ENCODE measurements at places on chromosomes 2 and 18. TPM values are rescaled to one million over a fixed set of nuclear protein-coding genes. Genes with fewer than 3 reads are reported as not detected.

TMEM247 gene
- total RNA-seq: not detected

GRCh38 chr2:166942377-166942776 lies 54.1 kb downstream of the XIRP2 start:
- no peak for DNase-seq

GRCh38 chr18:11976315-11977152 lies 4.8 kb upstream of the IMPA2 start:
- DNase-seq: peak; percentile 92

- peak; percentile 5 for DNase-seq
Observed at GRCh38 chr2:230319211-230319862, 7.7 kb upstream of the SP140L start.

DNA sequence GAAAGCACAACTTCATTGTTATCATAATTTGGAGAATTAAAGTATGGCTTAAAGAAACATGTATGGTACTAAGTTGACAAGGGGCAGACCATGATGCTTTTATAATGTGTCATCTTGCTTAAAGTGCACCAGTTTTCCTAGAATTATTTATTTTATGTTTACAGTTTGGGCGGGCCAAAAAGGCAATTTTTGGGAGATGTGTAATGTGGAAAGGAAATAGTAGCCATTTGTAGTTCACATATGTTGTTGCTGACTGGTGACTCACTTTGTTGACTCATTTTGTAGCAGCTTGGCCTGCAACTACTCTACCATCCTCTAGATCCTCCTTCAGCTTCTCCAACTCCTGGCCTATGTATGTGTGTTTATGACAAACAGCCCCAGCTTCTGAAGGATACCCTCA lies 7.7 kb downstream of the ZSCAN30 start:
- no peak for DNase-seq

DNA sequence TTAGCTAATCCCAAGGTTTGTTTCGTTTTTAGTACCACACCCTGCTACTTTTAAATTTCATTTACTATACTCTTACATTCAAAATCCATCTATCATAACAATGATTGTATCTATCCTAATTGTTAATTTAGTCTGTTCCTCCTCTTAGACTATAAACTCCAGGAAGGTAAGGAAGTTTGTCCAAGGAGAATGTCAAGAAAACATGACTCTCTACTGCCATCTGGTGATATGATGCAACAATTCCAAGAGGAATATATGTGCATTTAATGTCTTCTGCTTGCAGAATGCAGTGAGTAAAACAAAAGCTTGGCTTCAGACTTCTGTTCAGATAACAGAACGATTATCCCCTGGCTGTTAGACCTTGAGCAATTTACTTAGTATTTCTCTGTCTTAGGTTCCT lies 1267.1 kb downstream of the LRP1B start:
- peak; percentile 59 for DNase-seq

DNA sequence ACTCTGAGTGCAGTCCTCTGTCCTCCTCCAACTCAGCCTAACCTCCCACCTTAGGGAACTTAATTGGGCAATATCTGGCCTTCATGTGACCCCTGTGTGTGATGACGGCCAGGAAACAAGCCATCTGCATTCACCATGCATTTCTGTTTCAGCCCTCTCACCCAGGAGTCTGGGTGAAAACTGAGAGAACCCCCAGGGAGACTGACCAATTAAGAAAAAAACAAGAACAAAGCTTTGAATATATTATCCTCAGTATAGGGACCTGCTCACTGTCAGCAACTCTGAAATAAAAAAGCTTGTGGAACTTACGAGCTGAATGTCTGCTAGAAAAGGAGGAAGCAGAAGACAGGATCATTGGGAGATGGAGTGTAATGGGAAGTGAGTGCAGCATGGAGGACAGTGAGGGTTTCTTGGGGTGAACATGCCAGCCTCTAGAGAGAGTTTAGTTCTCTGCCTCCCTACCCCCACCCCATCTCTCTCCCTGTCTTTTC lies 9.5 kb downstream of the MAPRE2 start:
- DNase-seq: no peak

DNA sequence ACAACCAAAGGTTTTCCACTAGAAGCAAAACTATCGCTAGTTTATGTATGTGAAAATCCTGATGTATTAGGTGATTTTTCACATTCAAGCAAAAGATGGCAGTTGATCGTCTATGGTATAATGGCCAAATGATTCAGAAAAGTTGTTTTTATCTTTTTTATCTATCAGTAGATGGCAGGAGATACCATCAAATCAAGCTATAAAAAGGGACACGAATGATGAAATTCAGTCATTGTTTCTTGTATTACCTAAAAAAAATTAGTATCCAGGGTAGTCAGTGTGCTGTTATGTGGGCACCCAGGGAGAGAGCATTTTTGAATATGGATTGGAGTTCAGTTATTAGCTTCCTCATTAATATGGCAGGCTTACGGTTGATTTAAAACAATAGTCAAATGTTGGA lies 22.9 kb upstream of the CAVIN2 start:
- peak; percentile 27 for DNase-seq
